ENCODE measurements at places on chromosomes 12 and 14. TPM values are rescaled to one million over a fixed set of nuclear protein-coding genes. Genes with fewer than 3 reads are reported as not detected.

The EPYC gene
- not detected for total RNA-seq

The B4GALNT3 gene
- 63.2 TPM for total RNA-seq

The FANCM gene
- total RNA-seq = 9.0 TPM

The TAS2R42 gene
- not detected for total RNA-seq

The BMP4 gene
- total RNA-seq = 17.9 TPM

GRCh38 chr12:85445060-85445938 lies 165.3 kb downstream of the ALX1 start:
- H3K27ac ChIP-seq = no peak overlapping the region
- peaks cover 5% of the 10 kb centered on the region for H3K4me1 ChIP-seq
- peaks cover 7% of the 10 kb centered on the region for H3K27me3 ChIP-seq

DNA sequence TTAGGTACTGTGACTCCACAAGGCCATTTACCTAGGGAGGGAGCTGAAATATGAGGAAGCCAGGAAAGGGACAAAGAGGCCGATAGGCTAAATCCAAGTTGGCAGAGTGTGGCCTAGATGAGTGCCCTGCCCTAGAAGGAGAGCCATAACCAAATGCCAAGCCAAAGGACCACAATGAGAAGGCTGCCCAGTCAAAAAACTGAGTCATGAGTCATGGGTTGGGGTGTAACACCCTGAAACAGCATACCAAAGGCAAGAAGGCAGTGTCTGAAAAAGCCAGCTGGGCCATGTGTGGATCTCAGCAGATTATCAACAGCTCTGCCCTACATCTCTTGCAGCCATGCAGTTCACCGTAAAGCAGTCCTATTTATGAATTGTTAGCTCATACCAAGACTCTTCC lies 171.7 kb downstream of the PHLDA1 start:
- H3K27me3 ChIP-seq = no peaks in the 10 kb centered on the region
- H3K36me3 ChIP-seq = no peaks in the 10 kb centered on the region
- no peaks in the 10 kb centered on the region for H3K4me1 ChIP-seq

DNA sequence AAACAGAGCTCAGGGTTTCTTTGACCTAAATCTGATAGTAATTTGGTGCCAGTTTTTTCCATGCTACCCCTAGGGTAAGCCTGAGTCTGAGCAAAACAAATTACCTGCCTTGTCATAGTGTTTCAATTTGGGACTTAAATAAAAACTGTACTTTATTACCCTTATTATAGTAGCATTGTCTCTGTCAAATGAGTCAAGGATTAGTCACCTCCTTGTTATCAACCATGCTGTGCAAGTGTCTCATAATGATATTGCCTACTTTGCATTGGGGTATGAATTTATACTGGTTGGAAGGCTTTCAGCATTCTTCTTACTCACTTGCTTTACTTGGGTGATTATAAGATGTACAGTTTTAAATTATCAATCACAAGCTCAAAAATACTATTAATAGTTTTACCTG lies 380.0 kb downstream of the LRFN5 start:
- no peaks in the 10 kb centered on the region for H3K4me1 ChIP-seq
- H3K36me3 ChIP-seq = no peaks in the 10 kb centered on the region
- H3K4me3 ChIP-seq = no peak overlapping the region
